SK-N-SH treated with all-trans-retinoic acid at 6 μM for 48 hours (cell line): ENCODE measurements at places on chromosomes 7 and 10.

DNA sequence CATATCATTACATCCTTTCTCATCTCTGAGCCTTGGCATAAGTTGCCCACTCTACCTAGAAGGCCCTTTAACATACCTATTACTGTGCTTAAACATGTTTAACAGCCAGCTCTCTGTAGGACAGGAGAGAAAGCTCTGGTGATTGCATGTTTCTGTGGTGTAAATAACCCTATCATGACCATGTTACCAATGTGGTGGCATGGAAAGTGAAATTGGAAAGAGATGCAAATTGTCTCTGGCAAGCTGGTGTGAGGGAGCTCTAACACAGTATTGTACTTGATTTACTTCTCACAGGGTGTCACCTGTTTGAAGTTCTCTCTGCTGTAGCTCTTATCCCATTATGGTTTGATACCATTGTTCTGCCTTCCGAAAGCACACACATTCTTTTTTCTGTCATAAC is 231.8 kb upstream of the DKK1 start:
- no peak for ATAC-seq

DNA sequence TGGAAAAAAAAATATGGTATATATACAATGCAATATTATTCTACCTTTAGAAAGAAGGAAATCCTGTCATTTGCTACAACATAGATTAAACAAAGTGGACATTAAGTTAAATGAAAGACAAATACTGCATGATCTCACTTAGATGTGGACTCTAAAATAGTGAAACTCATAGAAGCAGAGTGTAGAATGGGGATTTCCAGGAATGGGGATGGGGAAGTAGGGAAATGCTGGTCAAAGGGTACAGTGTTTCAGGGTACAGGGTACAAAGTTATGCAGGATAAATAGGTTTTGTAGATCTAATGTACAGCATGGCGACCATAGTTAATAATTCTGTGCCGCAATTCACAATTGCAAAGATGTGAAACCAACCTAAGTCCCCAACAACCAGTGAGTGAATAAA is 385.5 kb downstream of the SFMBT2 start:
- ATAC-seq = no peak

DNA sequence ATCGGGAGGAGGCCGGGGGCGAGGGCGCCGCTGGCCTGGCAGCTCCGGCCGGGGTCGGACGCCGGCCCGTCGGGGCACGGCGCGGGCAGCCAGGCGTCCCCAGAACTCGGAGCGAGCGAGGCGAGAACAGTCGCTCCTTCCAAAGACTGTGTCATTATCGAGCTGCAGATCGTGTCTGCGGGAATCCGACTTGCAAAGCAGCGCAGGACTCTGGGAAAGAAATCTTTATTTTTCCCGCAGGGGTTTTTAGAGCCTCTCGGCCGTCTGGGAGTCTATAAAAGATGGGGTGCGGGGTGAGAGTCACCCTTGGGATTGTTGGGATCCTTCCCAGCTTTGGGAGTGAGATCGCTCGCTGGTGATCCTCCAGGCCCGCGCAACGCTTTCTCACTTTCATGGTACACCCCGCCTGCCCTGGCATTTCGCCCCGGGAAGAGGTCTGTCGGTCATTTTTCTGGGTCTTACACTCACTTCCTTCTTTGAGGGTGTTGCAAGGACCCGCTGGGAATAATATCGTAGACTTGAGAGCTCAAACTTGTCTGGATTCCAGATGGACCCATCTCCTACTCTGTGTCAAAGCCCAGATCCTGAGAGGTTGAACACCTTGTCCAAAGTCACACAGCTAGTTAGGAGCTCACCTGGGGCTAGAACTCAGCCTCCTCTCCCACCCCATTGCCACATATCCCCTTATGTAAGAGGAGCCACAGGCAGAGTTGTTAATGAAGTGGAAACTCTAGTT is 1.0 kb downstream of the UBTD1 start:
- ATAC-seq = no peak; the same call in 2 of the 3 replicates

- ATAC-seq = peak; percentile 26
These were observed 9.1 kb downstream of the TTYH3 start for GRCh38 chr7:2640846-2641316.

- ATAC-seq = peak; percentile 11
These were observed 4.4 kb downstream of the CDK6 start for GRCh38 chr7:92831716-92832533.
